Fibroblast of lung (primary cell): ENCODE measurements at places on chromosomes 16 and 17. TPM values are rescaled to one million over a fixed set of nuclear protein-coding genes. Genes with fewer than 3 reads are reported as not detected.

ZNF267 gene
- total RNA-seq, result 7.1 and 7.7 TPM in 2 replicates

- DNase-seq, result no peak
Observed at GRCh38 chr16:28473714-28474265, 1.7 kb upstream of the NPIPB7 start.

DNA sequence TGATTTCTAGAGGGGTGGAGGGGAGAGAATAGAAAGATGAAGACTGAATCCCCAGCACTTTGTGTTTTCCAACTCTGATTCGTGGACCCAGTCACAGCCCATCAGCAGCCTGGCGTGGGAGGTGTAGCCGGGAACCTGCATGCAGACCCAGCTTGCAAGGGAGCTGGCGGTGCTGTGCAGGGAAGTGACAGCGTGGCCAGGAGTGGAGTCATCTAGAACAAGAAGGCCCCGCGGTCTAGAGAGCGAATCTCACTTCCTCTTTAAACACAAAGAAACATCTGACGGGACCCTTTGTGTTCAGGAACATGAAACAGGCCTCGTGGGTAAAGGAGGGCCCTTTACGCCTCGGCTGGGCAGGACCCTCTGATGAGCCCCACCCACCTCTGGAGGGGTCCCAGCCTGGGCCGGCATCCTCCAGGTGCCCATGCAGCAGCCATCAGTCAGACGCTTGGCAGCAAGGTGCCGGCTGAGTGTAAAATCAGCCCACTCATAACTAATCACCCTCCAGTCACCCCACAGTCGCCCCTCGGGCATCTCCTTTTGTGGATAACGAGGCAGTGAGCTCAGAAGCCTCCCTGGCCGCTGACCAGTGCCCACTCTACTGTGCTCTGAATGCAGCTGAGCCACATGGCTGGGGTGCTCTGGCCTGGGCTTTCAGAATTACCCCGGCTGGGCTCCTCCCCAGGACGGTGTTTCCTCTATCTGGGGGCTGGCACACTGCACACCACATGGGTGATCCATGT is 4.4 kb downstream of the SNAI3 start:
- peak; percentile 28 for DNase-seq

GRCh38 chr16:85393674-85394451 is 219.3 kb upstream of the GSE1 start:
- peak; percentile 61 for DNase-seq

- no peak for DNase-seq
Observed at GRCh38 chr16:26493751-26494150, 573.0 kb upstream of the C16orf82 start.

- peak; percentile 10 for DNase-seq
Observed at GRCh38 chr16:52976539-52977167, 76.0 kb downstream of the CHD9NB start.

- no peak for DNase-seq
Observed at GRCh38 chr17:5870231-5870953, 199.8 kb upstream of the WSCD1 start.

DNA sequence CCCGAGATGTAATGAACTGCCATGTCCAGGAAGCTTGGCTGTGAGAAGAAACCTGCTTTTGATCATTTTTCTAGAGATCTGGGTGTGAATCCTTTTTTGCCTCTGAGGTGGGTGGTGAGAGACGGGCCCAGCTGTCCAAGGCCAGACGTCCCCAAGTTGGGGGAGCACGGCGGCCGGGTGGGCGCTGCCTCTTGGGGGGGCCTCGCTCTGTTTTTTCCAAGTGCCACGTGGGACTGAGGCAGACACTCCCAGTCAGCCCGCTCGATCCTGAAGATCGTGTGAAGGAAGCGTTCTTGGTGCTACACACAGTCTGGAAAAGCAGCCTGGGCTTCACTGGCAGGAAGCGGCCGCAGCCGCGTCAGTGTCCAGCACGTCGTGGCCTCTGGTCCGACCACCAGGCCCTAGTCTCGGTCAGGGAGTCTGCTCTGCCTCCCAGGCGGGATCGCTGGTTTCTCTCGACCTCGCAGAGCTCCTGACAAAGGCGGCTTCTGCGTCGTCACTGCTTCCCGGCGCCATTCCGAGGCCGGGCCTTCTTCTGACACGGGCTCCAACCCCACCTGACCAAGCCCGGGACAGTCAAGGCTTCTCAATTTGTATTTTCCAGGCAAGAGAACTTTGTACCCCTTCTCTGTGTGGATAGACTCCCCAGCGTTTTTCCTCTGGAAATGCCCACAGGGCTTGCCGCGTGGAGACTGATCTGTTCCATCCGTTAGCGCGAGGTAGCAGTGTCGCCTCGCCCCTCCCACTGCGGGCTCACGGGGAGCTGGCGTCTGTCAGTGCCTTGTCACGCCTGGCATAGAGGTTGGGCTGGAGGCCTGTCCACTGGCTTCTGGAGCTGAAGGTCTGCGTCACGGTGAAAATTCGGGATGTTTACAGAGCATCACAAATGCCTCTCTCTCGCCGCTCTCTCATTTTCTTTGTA is 12.4 kb downstream of the PRSS27 start:
- DNase-seq, result no peak

- no peak for DNase-seq
Observed at GRCh38 chr17:73711184-73711583, 66.9 kb upstream of the SDK2 start.

GRCh38 chr17:63150994-63151464 is 185.0 kb downstream of the TANC2 start:
- peak; percentile 77 for DNase-seq

DNA sequence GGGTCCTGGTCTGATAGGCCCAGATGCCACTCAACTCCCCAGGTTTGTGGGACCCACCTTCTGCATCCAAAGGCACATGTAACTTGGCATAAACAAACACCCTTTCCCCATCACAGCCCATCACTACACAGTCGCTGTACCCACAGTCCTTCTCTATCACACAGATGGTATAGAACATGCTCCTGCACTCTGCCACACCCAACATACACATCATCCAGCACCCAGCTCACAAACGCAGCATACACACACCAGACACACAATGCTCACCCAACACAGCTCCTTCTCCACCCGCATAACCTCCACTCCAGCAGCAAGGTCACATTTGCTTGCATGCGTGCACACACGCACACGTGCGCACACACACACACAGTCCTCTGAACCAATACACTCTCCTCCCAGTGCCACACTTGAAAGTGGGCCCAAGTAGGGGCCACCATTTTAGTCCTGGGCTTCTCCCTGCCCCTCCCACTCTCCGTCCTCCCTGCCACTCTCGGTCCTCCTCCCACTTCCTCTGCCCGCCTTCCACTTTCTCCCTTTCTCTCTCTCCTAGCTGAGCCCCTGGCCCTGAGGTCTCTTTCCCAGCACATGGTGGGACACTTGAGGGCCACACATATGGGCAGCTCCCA is 8.5 kb upstream of the TMEM92 start:
- DNase-seq, result no peak

ODAD4 gene
- total RNA-seq, result 0.99 and 1.3 TPM in 2 replicates

DNA sequence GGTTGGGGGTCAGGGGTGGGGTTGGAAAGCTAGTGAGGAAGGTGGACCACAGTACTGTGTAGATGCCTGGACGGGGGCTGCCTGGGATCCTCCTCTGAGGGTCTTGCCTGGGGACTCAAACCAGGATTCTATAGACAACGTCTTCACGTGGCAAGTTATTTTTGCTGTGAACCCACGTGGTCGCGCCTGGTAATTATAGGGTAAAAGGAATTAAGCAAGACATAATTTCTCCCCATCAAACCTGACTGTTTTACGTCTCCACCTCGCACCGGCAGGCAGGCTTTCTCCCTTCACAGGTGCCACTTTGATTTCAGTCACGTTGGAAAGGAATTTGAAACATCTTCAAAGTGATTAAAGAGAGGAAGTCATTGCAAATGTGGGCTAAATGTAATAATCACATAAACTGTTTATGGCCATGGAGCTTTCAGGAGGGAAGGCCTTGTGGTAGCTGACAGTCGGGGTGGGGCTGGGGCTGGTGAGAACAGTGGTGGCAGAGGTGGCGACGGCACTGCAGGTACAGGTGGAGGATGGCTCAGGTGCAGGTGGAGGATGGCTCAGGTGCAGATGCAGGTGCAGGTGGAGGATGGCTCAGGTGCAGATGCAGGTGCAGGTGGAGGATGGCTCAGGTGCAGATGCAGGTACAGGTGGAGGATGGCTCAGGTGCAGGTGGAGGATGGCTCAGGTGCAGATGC is 197.1 kb upstream of the NLRP1 start:
- DNase-seq, result no peak

DNA sequence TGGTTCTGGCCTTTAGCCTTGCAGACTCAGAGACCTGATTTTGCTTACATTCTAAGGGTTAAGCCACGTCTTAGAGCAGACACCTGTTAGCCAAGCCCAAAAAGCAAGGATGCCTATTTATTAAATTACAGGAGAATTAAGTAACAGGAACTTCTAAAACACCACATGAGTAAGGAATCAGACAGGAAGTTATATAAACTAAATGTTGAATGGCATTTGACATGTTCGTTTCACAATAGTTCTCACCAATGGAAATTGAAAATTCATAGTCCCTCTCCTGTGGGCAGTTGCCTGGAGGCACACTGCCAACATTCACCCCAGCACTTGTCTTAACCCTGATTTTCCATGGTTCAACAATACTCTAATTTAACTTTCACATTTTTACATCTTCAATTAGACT is 9.0 kb downstream of the KRTAP9-7 start:
- no peak for DNase-seq

DNA sequence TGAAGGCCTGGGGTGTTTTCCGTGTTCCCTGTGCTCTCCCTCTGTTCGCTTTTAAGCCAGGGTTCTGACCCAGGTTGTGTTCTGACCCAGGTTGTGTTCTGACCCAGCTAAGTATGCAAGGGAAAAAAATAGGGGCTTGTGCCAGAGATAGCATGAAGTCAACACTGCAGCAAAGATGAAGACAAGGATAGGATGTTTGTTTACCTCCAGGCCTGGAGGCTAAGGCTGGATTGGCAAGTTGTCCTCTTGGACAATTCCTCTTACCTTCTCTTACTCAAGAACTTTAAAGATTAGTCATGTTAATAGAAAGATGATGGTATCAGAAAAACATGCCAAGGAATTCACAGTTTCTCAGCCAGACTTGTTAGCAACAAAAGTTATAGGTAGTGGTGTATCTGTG is 19.4 kb downstream of the LYRM9 start:
- DNase-seq, result no peak

MRC2 gene
- total RNA-seq, result 164 and 246 TPM in 2 replicates

CLEC10A gene
- total RNA-seq, result not detected in 2 replicates

TRIM65 gene
- total RNA-seq, result 15.9 and 17.2 TPM in 2 replicates

GRCh38 chr16:82761236-82761635 is 134.5 kb downstream of the CDH13 start:
- DNase-seq, result peak; percentile 71

GRCh38 chr17:56681561-56682266 is 88.2 kb downstream of the NOG start:
- DNase-seq, result peak; percentile 99

LITAFD gene
- not detected in 2 replicates for total RNA-seq

GDPD1 gene
- 1.3 and 1.5 TPM in 2 replicates for total RNA-seq

CIAPIN1 gene
- 38.3 and 39.5 TPM in 2 replicates for total RNA-seq

DNA sequence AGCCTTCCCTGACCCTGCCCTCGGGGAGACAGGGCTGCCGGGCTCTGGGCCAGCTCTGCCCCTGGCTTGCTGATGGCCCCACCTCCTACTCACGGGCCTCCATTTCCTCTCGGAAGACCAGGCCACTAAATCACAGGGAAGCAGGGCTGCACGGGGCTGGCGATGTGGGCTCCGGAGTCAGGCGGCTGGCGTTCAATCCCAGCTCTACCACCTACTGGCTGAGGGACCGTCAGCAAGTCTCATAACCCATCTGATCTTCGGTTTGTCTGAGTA is 113.4 kb downstream of the AMFR start:
- no peak for DNase-seq

- peak; percentile 23 for DNase-seq
Observed at GRCh38 chr17:70190959-70191805, 21.9 kb downstream of the KCNJ2 start.

DNA sequence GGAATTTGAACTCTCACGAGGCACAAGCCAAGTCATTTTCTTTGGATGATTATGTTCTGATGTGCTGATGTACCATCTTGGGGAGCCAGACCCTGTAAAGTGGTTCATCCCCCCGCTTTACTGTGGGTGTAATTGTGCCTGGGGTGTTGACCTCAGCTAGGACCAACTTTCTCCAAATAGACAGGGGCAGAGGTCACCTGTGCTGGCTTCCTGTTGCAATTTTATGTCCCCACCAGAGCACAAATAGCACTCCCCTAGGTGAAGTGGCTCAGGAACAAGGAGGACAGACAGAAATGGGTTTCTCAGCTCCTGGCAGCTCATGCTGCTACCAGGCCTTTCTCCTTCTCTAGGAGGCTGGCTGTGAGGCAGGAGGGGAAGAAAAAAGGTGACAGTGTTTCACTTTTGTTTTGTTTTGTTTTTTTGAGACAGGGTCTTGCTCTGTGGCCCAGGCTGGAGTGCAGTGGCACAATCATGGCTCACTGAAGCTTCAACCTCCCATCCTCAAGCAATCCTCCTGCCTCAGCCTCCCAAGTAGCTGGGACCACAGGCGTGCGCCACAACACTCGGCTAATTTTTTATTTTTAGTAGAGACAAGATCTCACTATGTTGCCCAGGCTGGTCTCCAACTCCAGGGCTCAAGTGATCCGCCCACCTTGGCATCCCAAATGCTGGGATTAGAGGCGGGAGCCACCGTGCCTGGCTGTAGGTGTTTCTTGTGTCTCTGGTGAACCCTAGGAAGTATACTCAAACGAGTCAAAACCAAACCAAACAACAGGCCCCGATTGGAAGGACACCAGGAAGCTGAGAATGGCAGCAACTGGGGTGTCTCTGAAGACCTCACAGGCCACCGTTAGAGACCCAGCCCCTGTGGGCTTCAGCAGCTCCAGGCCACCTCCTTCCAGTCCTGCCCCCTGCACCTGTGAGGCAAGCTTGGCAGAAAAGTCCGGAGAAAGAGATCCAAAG is 32.5 kb upstream of the WFIKKN2 start:
- DNase-seq, result no peak

DNA sequence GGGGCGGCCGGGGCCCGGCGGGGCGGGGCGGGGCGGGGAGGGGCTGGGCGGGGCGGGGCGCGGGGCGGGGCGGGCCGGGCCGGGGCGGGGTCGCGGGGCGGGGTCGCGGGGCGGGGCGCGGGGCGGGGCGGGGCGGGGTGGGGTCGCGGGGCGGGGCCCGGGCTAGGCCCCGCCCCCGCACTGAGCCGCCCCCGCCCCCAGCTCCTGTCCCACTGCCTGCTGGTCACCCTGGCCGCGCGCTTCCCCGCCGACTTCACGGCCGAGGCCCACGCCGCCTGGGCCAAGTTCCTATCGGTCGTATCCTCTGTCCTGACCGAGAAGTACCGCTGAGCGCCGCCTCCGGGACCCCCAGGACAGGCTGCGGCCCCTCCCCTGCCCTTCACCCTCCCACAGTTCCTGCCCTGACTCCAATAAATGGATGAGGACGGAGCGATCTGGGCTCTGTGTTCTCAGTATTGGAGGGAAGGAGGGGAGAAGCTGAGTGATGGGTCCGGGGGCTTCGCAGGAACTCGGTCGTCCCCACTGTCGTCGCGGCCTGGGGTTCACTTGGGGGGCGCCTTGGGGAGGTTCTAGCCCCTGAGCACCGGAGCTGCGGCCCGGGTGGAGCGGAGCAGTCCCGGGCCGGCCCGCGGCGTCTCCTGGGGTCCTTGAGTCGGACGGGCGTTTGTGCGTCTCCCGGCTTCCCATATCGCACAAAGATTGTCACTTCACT is 795 bp upstream of the HBM start:
- DNase-seq, result no peak

GRCh38 chr17:77245162-77245926 is 104.6 kb downstream of the SEC14L1 start:
- no peak for DNase-seq

MMD gene
- 36.3 and 44.7 TPM in 2 replicates for total RNA-seq

KCNJ16 gene
- under 0.01 TPM in 1 of 2 replicates, not detected in the other for total RNA-seq
